ENCODE measurements at places on chromosomes 16 and 17. TPM values are rescaled to one million over a fixed set of nuclear protein-coding genes. Genes with fewer than 3 reads are reported as not detected.
A peak's percentile ranks its signal among the peaks of the same experiment; 100 is the strongest.

- no peaks in the 10 kb centered on the region for H3K27me3 ChIP-seq
- H3K36me3 ChIP-seq = peaks cover 5% of the 10 kb centered on the region
- H3K4me3 ChIP-seq = no peak overlapping the region
- DNase-seq = peak; percentile 47
- H3K27ac ChIP-seq = no peak overlapping the region
Observed at GRCh38 chr17:82613283-82614094, 34.8 kb downstream of the WDR45B start.

STAC2 gene
- 0.09 TPM for total RNA-seq

GRCh38 chr17:76697702-76698465 is 12.9 kb downstream of the MXRA7 start:
- DNase-seq = peak; percentile 52
- no peak overlapping the region for H3K27ac ChIP-seq
- no peaks in the 10 kb centered on the region for H3K36me3 ChIP-seq
- H3K4me1 ChIP-seq = peaks cover 24% of the 10 kb centered on the region
- H3K27me3 ChIP-seq = no peaks in the 10 kb centered on the region

LPO gene
- total RNA-seq = 0.54 TPM

KRT16 gene
- not detected for total RNA-seq

GRCh38 chr17:61645920-61646319 is 54.9 kb upstream of the NACA2 start:
- no peak overlapping the region for H3K27ac ChIP-seq
- H3K27me3 ChIP-seq = no peaks in the 10 kb centered on the region
- no peaks in the 10 kb centered on the region for H3K4me1 ChIP-seq

COG8 gene
- 59.1 TPM for total RNA-seq

GRCh38 chr17:2050300-2051060 is 4.4 kb upstream of the HIC1 start:
- peaks cover 16% of the 10 kb centered on the region for H3K4me1 ChIP-seq
- H3K4me3 ChIP-seq = peak overlapping the region; percentile 53
- no peaks in the 10 kb centered on the region for H3K27me3 ChIP-seq
- no peaks in the 10 kb centered on the region for H3K36me3 ChIP-seq
- H3K27ac ChIP-seq = peak overlapping the region; percentile 49

ABCC3 gene
- 39.3 TPM for total RNA-seq

SLC35G6 gene
- not detected for total RNA-seq

HIC1 gene
- total RNA-seq = 1.8 TPM

KLHL10 gene
- not detected for total RNA-seq

Measured in Caco-2 (cell line).